ENCODE measurements at places on chromosomes 5 and 9. TPM values are rescaled to one million over a fixed set of nuclear protein-coding genes. Genes with fewer than 3 reads are reported as not detected.

DNA sequence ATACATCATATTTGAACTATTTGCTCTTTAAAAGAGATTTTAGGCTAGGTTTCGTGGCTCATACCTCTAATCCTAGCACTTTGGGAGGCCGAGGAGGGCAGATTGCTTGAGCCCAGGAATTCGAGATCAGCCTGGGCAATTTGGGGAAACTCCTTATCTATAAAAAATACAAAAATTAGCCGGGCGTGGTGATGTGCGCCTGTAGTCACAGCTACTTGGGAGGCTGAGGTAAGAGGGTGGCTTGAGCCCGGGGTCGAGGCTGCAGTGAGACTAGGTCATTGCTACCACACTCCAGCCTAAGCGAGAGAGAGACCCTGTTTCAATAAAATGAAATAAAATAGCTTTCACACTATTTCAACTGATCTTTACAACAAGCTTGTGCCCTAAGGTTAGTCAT is 500 bp upstream of the MRPL22 start:
- no peak for DNase-seq

DNA sequence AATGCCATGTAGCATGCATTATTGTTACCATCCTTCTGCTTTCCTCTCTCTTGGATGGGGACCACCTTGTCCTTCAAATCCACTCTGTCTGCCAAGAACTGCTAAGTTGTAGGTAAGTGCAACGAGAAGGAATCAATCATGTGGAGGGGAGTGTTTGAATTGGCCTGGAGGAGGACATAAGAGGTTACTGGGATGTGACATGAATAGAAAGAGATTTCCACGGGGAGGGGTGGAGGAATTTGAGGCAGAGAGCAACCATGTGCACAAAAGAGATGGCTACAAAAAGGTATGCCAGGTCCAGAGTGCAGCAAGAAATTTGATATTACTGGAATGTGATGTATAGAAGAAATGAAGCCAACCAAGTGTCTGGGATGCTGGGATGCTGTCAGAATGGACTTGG is 648.9 kb upstream of the KLF4 start:
- no peak for DNase-seq

Gene NUDT12
- 13.3 TPM for total RNA-seq

DNA sequence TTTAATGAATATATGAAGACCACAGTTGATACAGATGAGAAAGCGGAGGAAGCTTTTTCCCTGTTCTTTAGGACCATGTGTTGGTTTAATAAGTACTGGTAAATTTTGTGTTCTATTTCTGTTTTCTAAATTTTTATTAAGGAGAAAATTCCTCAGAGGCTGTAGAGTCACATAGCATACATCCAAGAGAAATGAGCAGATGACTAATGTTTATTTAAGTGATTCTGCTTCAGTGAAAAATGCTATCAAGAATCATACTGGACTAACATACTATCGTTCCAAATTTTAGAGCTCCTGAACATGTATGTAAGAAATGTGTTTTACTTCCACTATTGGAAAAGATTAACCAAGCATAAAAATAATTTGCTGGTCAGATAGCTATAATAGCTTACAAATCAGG is 115.0 kb downstream of the KIAA1958 start:
- no peak for DNase-seq

DNA sequence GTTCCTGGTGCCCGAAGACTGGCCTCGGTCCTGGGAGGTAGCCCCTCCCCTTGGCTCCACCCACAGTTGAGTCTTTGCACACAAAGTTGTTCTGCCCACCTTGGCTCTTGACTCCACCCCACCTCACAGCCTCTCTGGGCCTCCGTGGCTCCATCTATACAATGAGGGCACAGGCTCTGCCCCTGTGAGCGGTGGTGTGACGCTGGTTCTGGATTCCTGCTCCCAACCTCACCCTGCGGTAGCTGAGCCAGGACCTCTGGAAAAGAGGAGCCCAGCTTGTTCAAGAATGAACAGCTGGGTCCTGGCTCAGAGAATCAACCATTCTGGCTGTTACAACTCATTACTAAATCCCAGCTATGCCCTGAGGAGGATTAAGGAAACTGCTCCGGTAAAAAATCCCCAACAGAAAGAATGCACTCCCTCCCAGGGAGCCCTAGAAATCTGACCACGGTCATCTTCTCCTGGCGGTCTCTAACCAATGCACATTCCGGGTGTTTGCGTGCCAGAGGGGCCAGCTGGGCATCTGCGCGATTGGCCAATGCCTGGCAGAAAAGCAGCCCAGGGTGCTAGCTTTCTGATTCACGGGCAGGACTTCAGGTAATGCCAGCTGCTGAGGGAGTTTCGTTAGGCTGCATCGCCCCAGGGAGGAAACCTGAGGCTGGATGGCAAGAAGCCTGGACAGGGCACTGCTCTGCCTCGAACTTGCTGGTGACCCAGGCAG is 9.9 kb upstream of the GRHPR start:
- DNase-seq = no peak

Gene SPATA9
- not detected for total RNA-seq

DNA sequence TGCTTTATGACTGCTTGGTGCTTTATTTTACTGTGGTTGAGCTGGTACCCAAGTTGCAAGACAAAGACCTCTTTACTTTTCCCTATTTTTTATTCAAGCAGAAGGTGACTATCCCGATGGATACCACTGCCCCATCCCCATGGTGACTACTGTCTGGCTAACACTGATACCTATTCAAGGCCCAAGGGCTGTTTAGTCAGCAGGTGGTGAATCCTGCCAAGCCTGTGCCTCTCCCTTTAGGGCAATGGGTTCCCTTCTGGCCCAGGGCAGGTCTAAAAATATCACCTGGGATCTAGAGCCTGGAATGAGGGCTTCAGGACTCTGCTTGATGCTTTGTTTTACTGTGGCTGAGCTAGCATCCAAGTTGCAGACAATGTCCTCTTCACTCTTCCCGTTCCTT is 510.0 kb upstream of the GRAMD2B start:
- DNase-seq = no peak

Gene TMEM38B
- 49.1 TPM for total RNA-seq

Gene PKD2L2
- total RNA-seq = 1.6 TPM

Gene OGN
- 4.2 TPM for total RNA-seq

GRCh38 chr5:141298376-141298775 is 5.5 kb downstream of the SLC25A2 start:
- DNase-seq = no peak
